ENCODE measurements at places on chromosomes 5 and 9. TPM values are rescaled to one million over a fixed set of nuclear protein-coding genes. Genes with fewer than 3 reads are reported as not detected.

The ADRB2 gene
- 0.75 TPM for total RNA-seq

The CCDC107 gene
- 14.0 TPM for total RNA-seq

- DNase-seq: no peak
These were observed 395.1 kb downstream of the CETN3 start for GRCh38 chr5:90014420-90014819.

DNA sequence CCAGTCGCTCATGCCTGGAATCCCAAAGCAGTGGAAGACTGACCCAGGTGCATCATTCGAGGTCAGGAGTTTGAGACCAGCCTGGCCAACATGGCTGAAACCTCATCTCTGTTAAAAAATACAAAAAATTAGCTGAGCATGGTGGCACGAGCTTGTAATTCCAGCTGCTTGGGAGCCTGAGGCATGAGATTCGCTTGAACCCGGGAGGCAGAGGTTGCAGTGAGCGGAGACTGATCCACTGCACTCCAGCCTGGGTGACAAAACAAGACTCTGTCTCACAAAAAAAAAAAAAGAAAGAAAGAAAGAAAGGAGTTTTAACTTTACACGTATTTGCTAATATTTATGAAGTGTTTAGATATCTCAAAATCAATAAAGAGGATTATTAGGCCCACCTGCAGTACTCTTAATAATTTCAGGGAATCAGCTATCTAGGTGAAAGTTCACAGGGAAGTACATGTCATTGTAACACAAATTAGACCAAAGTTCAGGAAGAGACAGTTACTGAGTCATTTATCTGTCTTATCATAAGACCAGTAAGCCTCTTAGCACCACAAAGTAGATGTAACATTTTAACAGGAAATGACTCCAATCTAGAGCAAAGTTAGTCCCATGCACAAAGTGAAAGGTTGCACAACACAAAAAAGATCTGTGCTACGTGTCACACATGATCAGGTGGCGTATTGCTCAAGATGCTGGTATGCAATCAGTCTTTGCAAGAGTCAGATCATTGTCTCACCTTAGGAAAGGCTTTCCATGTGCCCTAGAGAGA, 34.1 kb upstream of the PLIN2 start:
- DNase-seq: peak; percentile 100

- no peak for DNase-seq
These were observed 393.7 kb downstream of the CDK5RAP2 start for GRCh38 chr9:120186276-120186675.

The MAMDC2 gene
- 12.2 TPM for total RNA-seq

DNA sequence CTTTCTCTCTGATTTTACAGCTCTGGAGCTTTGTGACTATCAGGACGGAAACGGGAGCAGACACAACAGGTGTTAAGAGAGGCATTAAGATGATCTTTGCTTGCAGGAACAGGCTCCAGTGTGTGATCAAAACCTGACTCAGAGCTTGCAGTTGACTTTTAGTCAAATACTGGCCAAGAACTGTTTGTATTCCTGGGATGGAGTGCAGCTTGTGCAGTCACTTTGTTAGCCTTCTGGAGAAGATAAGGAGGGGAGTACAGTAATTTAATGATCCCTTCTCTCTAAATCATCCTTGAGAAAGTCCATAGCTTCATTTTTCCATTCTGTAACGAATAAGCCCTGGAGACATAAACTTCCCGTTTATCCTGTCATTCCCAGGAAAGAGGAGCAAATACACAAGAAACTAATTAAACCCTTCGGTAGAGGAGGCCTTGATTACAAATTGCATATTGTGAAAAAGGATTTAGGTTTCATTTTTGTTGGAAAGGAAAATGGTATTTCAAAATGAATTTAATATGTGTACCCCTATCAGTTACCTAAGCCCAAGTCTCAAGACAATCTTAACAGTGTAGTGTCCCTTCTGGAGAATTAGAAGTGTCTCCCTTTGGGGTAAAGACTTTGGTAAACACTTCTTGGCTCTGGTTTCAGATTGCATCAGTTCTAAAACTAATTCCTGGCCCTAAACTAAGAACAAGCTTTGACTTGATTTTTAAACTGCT, 3.1 kb upstream of the STOM start:
- no peak for DNase-seq

The POLE3 gene
- total RNA-seq: 58.0 TPM

DNA sequence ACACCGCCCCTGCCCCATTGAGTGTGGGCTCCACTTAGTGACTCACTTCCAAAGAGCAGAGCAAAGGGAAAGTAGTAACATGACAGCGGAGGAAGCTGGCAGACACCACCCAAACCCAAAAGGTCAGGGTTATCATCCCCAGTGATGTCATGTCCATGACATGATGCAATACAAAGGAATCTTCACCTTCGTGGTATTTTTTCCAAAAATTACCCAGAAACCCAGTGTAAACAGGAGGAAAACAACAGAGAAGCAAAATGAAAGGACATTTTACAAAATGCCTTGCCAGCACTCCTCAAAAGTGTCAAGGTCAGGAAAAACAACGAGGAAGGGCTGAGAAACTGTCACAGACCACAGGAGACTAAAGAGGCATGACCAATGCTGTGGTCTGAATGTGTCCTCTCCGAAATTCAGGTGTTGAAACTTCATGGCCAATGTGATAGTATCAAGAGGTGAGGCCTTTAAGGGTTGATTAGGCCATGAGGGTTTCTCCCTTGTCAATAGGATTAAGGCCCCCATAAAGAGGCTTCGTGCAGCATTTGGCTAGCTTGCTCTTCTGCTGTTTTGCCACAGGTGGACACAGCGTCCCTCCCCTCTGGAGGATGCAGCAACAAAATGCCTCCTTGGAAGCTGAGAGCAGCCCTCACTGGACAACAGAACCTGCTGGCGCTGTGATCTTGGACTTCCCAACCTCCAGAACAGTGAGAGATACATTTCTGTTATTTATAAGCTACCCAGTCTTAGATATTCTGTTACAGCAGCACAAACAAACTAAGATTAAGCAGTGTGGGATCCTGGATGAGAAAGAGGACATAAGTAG, 30.5 kb upstream of the MED10 start:
- DNase-seq: no peak

DNA sequence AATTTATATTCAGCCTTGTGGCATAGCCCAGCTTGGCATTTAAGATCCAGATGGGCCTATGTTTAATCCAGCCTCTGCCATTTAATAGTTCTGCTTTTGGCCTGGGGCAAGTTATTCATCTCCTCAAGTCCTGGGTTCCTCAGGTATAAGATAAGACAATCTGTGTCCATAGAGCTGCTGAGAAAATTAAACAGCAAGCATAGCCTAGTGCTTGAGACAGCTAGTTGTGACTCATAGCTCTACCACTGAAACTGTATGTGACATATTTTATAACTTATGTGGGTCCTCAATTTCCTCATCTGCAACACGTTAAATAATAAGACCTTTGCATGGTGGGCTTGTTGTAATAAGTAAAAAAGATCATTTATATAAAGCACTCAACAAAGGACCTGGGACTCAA, 53.3 kb upstream of the ATP10B start:
- no peak for DNase-seq

The EPB41L4B gene
- total RNA-seq: 11.0 TPM

The ZNF483 gene
- 4.2 TPM for total RNA-seq

- DNase-seq: peak; percentile 95
These were observed 283.1 kb downstream of the ADAMTS6 start for GRCh38 chr5:65198456-65199120.

- DNase-seq: no peak
These were observed 488.0 kb downstream of the PRELID2 start for GRCh38 chr5:145347026-145347616.

The CCL28 gene
- 7.5 TPM for total RNA-seq

Data from kidney epithelial cell (primary cell).